Kidney (tissue), 22 donors: ENCODE measurements at places on chromosomes 7 and 10.
A peak's percentile ranks its signal among the peaks of the same experiment; 100 is the strongest.

- no peak for DNase-seq
These were observed 10.6 kb downstream of the CPA4 start for GRCh38 chr7:130303551-130303950.

- DNase-seq: no peak
These were observed 10.3 kb downstream of the GRID1 start for GRCh38 chr10:86356296-86356695.

DNA sequence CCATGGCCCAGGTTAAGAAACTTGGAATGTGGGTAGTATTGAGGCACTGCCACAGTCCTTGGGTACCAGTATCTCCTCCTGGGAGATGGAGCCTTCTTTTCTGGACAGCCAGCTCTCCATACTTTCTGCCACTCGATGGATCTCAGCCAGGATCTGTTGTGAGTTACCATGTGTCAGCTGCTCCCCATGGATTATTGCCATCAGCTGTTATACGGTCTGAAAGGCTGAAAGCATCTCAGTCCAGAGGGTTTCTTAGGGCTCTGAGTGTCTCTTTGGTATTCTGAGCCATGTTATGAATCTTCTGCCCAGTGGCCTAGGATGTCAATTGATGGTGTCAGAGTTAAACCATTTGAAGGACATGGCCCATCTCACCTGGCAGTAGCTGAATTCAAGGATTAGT lies 197.5 kb downstream of the C7orf25 start:
- DNase-seq: no peak

DNA sequence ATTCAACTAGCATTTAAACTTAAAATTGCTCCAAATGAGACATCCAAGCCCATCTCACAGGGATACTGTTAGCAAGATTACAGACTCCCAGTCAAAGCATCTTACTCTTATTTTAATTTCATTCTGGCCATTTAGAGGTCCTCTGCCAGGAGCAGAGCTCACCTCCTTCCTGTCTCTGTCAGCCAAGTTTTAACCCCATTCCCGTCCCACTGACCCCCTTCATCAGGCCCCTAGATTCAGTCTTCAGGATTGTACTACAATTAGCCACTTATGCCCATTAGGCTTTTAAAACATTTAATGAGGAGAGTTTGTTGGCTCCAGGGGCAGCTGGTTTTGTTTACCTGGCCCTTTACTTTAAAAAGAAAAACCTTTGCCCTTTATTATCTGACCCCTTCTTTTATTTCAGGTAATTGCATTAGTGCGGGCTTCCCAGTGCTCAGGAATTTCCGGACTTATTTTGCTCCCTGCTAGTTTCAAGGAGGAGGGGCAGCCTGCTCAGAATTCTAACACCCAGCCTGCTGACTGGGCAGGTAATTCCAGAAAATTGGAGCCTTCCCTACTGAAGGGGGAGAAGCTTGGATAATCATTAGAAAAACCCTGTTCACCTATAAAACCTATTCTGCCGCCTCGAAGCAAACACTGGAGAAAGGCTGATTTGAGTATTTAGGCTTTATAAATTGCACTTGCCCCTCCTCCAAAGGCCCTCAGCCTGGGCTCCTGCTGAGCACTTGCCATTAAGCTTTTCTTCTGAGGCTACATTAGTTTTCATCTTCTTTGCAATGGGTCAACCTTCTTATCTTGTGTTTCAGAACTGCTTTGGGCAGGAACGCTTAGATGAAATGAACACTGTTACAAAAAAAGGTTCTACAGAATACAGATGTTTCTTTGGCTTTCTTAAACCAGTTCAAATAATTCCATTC lies 200.5 kb upstream of the HPS1 start:
- DNase-seq: peak; percentile 41

DNA sequence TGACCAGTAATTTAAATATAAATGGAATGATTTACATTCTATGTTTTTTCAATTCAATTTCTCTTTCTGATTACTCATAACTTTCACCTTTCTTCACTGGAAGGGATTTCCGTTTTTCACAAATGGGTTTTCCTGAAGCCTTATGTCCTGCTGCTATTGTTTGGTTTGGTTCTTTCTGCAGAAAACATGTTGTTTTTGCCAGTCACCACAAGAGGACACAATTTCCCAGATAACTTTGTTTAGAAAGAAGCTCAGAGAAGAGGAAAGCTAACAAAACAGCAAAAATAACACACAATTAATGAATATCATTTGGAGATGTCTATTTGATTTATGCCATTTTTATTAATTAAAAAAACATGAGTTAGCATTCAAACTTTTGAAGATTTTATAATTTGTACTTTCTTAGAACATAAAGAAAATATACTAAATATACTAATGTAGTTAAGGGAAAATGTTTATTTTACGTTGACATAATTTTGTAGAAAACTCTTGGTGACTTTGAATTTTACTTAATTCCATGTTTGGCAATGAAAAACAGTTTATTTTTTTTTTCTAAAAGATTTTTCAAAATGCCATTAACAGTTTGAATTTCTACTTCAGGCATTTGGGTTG lies 4.6 kb upstream of the TWIST1 start:
- DNase-seq: no peak

GRCh38 chr10:87596351-87596750 lies 63.3 kb upstream of the PAPSS2 start:
- no peak for DNase-seq

DNA sequence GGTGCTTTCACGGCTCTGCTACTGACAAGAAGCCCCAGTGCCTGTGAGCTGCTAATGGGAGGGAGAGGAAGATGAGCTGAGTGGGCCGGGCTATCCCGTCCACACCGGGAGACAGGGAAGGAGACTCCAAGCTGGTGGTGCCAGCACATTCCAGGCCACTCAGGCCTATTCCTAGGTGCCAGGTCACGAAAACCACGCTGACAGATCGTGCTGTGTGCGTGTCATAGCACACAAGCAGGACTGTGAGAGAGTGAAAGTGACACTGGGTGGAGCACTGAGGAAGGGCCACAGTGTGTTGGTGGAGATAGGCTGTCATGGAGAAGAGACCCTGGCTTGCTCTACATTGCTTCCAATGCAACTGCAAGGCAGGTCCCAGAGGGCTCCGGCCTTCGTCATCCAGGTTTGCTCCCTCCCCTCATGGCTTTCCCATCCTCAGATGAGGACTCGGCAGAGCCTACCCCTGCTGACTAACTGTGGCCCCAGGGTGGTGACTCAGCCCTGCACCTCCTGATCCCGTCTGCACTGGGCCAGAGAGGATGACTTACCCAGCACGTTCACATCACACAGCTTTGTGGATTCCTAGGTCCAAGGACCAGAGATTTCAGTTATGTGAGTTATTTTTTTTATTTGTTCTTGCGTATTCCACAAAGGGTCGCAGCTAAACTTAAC lies 167.3 kb downstream of the EGFR start:
- DNase-seq: no peak

DNA sequence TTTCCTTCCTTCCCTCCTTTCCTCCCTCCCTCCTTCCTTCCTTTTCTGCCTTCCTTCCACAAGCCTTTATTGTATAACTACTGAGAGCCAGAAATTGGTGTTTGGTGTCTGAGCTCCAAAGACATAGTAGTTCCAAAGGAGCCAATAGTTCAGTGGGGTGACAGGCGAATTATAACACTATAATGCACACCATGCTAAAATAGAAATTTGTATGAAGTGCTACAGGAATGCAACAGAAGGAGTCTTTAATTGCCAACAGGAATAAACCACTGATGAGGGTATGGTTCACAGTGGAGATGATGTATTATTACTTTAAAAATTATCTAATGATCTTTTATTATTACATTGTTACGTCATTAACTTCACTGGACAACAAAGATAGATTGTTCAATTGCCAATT lies 158.8 kb upstream of the SP8 start:
- no peak for DNase-seq

DNA sequence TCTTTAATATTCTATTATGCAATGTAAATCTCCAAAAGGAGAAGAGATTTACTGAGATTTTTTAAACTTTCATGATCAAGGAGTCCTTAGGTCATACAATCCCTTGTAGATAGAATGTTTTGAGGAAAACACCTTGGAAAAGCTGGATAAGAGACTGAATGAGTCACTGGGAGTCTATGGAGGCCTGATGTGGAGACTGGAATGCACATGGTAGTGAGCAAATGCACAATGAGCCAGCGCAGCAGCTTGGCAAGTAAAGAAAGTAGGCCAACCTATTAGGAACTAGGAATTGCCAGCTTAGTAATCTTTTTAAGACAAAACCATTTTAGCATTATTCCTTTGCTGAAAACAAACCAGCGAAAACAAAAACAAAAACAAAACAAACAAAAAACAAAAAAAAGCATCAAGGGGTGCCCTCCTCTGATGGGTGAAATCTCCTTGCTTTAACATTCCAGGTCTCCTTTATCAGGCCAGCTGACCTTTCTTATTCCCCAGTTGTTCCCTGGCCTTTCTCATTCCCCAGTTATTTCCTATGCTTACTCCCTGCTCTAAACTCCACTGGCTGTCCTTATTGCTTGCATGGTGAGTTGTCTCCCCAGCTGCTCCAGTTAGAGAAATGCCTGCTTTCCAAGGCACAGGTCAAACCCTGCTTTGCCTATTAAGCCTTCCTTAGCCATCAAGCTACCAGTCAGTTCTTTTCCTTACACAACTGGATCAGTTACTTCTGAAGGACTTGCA lies 135.8 kb downstream of the PLCE1 start:
- no peak for DNase-seq

- DNase-seq: no peak
These were observed 601.8 kb downstream of the PARD3 start for GRCh38 chr10:34213193-34213804.

GRCh38 chr7:112238852-112239610 lies 32.5 kb downstream of the ZNF277 start:
- DNase-seq: no peak

DNA sequence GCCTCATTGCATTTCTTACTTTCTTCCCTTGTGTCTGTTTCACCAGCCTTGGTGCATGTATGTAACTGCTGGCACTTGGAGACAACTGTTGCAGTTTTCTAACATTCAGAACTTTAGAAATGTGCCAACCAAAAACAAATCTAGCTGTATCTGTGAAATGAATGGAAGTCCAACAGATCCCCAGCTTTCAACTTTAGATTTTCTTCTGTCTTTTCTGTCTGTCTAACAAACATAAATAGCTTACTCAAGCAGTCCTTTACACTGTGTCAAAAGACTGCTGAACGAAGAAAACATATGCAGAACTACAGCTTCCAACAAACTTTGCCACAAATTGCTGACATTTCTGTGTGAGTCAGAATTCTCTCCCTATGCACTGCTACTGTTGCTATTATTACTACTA lies 30.9 kb downstream of the SORCS1 start:
- DNase-seq: no peak

- no peak for DNase-seq
These were observed 43.0 kb downstream of the LSM5 start for GRCh38 chr7:32447218-32447617.

- DNase-seq: no peak
These were observed 67.4 kb downstream of the NOD1 start for GRCh38 chr7:30411173-30411572.

- DNase-seq: no peak
These were observed 632.9 kb upstream of the AUTS2 start for GRCh38 chr7:68965351-68965750.

- no peak for DNase-seq
These were observed 40.5 kb upstream of the GSAP start for GRCh38 chr7:77456696-77457095.

DNA sequence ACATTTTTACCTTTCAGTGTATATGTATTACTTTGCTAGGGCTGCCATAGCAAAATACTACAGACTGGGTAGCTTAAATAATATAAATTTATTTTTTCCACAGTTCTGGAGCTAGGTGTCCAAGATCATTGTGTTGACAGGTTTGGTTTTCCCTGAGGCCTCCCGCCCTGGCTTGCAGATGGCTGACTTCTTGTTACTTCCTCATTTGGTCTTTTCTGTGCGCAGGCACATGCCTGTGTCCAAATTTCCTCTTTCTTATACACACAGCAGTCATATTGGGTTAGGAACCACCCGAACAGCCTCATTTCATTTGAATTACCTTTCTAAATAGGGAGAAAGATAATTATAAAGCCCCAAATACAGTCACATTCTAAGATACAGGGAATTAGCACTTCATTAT lies 521.6 kb upstream of the SORCS1 start:
- DNase-seq: peak; percentile 2

- DNase-seq: no peak
These were observed 535.9 kb downstream of the TFEC start for GRCh38 chr7:115494529-115495147.

GRCh38 chr7:158829021-158829341 lies 328 bp downstream of the ESYT2 start:
- peak; percentile 69 for DNase-seq

- DNase-seq: no peak
These were observed 2.6 kb upstream of the GIMAP4 start for GRCh38 chr7:150564566-150564965.

DNA sequence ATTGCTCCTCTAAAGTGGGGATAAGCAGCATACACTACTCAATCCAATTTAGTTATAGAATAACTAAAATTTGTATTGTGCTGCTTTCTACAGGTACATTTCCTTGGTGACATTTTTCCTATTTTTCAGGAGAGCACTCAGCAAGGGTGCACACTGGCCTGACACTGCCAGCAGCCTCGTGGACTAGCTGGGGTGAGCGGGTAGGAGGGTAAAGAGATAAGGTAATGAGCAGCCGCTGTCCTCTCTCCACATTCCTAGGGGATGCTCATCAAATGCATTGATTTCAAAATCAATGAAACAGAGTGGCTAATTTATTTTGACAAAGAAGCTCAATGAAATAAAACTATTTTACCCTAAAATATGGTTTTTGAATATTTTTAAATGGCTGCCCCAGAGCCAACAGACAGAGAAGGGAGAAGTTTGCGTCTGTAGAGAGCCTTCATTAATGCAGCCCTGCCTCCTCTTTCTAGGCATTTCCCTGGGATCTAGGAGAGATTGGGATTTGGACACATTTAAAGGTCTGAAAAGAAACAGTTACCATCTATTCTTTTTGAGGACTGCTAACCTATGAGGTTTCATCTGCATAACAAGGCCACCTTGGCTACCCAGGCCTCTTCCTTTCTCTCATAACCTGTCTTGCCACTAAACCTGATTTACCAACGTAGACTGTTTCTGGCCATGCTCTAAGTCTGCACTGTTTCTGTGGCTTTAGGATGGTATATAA lies 561.0 kb downstream of the IPMK start:
- no peak for DNase-seq

- DNase-seq: no peak
These were observed 87.1 kb downstream of the CYP26A1 start for GRCh38 chr10:93160829-93161228.

GRCh38 chr10:13696071-13696470 lies 109.3 kb downstream of the PRPF18 start:
- DNase-seq: no peak

- DNase-seq: no peak
These were observed 304.5 kb upstream of the NFE2L3 start for GRCh38 chr7:25847336-25848070.

DNA sequence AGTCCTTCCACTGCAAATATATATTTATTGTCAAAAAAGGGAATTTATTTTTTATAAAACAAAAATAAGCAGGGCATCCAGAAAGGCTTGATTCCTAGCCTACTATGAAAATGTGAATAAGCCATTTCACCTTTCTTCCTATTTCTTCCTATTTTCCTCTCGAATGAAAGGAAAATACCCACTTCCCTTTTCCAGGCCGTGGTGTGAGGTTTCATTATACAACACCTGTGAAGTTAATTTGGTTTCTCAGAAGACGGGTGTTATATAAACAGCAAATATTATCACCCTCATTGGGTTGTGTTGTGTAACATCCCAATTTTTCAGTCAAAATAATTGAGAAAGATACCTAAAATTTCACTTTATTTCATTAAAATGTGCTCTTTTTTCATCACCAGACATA lies 214.3 kb downstream of the DGKB start:
- no peak for DNase-seq
